ENCODE measurements at places on chromosomes 3 and 15. TPM values are rescaled to one million over a fixed set of nuclear protein-coding genes. Genes with fewer than 3 reads are reported as not detected.

Gene WNT7A
- not detected for total RNA-seq

Gene THPO
- total RNA-seq = 1.1 TPM

Gene GABRR3
- not detected for total RNA-seq

Gene SLC24A5
- not detected for total RNA-seq

Gene TRPC1
- 21.1 TPM for total RNA-seq

Gene GASK1A
- 35.0 TPM for total RNA-seq

Gene FAM107A
- total RNA-seq = 22.9 TPM

Gene MDFIC2
- total RNA-seq = not detected

Gene PAQR5
- 1.2 TPM for total RNA-seq

Gene WDR93
- not detected for total RNA-seq

Gene CD96
- total RNA-seq = 1.1 TPM

Gene BUB1B
- 1.2 TPM for total RNA-seq

Gene GATA2
- total RNA-seq = 11.9 TPM

Gene ZNF502
- 5.7 TPM for total RNA-seq

Gene CASR
- total RNA-seq = not detected

Gene STRIT1
- total RNA-seq = not detected

Gene KCNAB1
- 14.0 TPM for total RNA-seq

Gene VWA5B2
- not detected for total RNA-seq

Gene HGD
- 0.83 TPM for total RNA-seq

Gene ATOSA
- 36.1 TPM for total RNA-seq

Gene TM4SF1
- 106 TPM for total RNA-seq

Gene SYNPR
- not detected for total RNA-seq

Gene COL6A6
- total RNA-seq = 1.2 TPM

Gene ATP10A
- 18.7 TPM for total RNA-seq

Gene SLC28A2
- not detected for total RNA-seq

Gene GHSR
- total RNA-seq = not detected

Gene SMCO1
- not detected for total RNA-seq

Gene UTS2B
- total RNA-seq = 0.37 TPM

Gene GOLGA6B
- not detected for total RNA-seq

Gene CALML4
- 5.7 TPM for total RNA-seq

Gene CCR1
- 12.0 TPM for total RNA-seq

Gene TEX55
- not detected for total RNA-seq

Gene GOLGA6D
- not detected for total RNA-seq

Gene NEK10
- total RNA-seq = 1.5 TPM

Gene ARHGEF26
- total RNA-seq = 24.9 TPM

Gene CADM2
- 0.57 TPM for total RNA-seq

Gene MTMR10
- total RNA-seq = 11.1 TPM

Gene LCTL
- total RNA-seq = not detected

Gene USP50
- 0.86 TPM for total RNA-seq

Gene MORC1
- not detected for total RNA-seq

Gene ZNF197
- total RNA-seq = 14.0 TPM

Gene PRSS50
- not detected for total RNA-seq

Gene CCR4
- total RNA-seq = 0.23 TPM

Gene SAMMSON
- total RNA-seq = 0.33 TPM

Gene EFHB
- 0.90 TPM for total RNA-seq

Gene ATRIP
- total RNA-seq = 6.3 TPM

All from posterior vena cava (tissue), 2 donors.